G401 (cell line): ENCODE measurements at places on chromosomes 12 and 14. TPM values are rescaled to one million over a fixed set of nuclear protein-coding genes. Genes with fewer than 3 reads are reported as not detected.

GRCh38 chr14:95364481-95365209 lies 44.9 kb upstream of the CLMN start:
- no peak for DNase-seq

The FGF23 gene
- not detected in 2 replicates for total RNA-seq

The MYF5 gene
- total RNA-seq, result not detected in 2 replicates

DNA sequence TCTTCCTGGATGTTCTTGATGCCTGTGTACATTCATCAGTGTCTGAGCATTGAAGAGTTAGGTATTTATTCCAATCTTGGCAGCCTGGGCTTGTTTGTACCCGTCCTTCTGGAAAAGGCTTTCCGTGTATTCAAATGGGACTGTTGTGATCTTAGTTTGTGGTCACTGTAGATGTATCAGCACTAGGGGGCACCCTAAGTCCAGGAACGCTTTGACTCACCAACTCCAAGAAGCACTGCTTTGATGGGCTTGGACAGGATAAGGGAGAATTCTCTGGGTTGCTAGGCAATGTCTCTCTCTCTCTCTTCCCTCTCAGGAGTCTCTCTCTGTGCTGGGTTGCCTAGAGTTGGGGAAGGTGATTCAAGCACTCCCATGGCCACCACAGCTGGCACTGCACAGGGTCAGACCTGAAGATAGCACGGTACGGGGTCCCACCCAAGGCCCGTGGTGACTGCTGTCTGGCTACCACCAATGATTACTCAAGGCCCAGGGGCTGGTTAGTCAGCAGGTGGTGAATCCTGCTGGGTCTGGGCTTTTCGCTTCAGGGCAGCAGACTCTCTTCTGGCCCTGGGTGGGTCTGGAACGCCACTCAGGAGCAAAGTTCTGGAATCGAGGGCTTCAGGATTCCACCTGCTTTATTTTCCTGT lies 211.1 kb upstream of the RGS6 start:
- DNase-seq, result peak; percentile 48

The TTC6 gene
- total RNA-seq, result not detected in 2 replicates

DNA sequence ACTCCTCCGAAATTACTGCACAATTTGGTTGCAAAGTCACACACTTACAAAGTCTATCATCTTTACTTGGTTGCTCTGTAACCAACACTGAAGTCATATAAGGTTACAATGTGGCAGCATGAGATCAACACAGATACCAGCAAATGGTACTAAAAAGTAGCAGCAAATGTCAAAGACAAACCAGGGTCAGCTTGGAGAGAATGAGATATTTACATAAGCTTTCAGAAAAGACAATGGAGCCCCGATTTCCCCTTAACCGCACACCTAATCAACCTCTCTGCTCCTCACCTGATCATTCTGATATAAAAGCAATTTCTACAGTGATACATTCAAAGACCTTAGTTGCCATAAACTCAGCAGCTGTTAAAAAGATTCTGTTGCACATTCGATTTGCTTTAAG lies 76.4 kb upstream of the FOXN3 start:
- DNase-seq, result peak; percentile 63

GRCh38 chr12:63151623-63152320 lies 771 bp upstream of the AVPR1A start:
- DNase-seq, result peak; percentile 35

GRCh38 chr14:23163830-23164229 lies 19.6 kb downstream of the SLC7A8 start:
- no peak for DNase-seq

GRCh38 chr12:9969673-9970072 lies 1.5 kb upstream of the CLEC12A start:
- no peak for DNase-seq
